AG09309 (cell line): ENCODE measurements at places on chromosomes 2 and 18.

DNA sequence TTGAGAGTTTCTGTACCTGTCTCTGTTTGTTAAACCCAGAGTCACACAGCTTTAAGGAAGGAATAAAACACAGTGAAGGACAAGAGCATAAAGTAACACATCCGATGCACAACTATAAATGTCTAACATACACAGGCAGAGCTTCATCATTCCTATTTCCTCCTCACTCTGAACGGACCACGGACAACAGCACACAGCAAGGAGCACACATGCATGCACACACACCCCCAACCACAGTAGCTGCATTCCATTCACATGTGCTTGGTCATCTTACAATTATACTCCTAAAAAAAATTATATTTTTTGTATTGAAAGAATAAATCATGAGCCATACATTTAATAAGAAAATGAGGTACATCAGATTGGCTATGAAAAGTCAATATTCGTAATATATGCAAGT lies 58.3 kb downstream of the ID2 start:
- no peak for DNase-seq

GRCh38 chr18:50879302-50880118 lies 592 bp downstream of the ME2 start:
- DNase-seq: no peak

- no peak for DNase-seq
Observed at GRCh38 chr2:186614373-186614772, 24.5 kb downstream of the ITGAV start.

- DNase-seq: no peak
Observed at GRCh38 chr2:32290000-32290339, 12.3 kb downstream of the YIPF4 start.

GRCh38 chr2:167608487-167608886 lies 638.9 kb downstream of the STK39 start:
- no peak for DNase-seq

GRCh38 chr2:71633086-71633485 lies 179.7 kb downstream of the DYSF start:
- no peak for DNase-seq

DNA sequence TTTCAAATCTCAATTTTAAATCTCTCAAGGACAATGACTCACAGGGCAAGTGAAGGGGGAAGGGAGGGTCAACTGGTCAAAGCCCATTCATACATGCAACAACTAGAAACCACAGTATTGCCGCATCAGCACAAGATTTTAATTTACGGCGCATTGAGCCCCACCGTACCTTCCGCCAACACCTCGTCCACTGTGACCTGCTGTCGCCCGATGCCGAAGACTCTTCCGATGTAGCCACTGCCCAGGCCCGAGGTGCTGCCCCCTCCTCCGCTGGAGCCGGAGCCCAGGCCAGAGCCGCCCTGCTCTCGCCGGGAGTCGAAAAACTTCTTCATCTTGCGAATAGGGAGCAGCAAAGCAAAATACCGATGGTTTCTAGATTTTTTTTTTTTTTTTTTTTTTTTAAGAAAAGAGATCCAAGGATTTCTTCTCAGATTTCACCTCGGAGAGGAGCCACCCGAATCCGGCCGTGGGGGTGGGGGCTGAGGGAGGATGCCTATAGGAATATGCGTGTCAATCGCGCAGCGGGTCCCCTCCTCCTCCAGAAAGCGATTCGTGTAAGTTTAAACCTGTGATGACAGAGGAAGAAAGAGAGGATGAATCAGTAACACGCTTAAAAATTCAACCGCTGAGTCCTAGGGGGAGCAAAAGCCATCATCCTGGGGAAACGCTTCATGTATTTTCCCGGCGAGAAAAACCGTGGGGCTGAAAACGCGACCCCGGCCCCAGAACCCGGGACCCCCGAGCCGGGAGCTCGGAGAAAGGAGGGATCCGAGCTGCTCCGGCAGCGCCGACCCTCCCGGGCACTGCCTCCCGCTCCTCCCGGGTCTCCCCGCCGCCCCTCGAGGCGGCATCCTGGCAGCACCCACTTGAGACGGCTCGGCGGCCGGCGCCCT lies 584 bp downstream of the AAK1 start:
- DNase-seq: peak; percentile 40

GRCh38 chr2:12948231-12948960 lies 231.7 kb downstream of the TRIB2 start:
- no peak for DNase-seq

GRCh38 chr2:239936838-239937581 lies 88.1 kb downstream of the NDUFA10 start:
- no peak for DNase-seq

DNA sequence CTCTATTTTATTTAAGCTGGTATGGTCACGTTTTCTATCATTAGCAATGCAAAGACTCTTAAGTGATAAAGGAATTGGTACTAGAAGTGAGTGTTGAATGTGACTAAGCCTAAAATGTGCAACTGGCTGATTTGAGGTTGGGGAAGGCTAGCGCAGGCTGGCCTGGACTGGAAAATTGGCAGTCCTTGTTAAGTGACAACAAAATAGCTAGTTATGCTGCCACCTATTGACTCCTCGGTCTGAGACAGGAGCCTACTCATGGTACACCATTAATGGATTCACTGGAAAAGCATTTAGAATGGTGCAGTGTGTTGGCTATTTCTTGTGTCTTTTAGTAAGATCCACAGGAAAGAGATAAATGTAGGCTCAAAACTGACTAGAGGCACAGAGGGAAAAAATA lies 5.7 kb upstream of the WIPF1 start:
- peak; percentile 63 for DNase-seq

DNA sequence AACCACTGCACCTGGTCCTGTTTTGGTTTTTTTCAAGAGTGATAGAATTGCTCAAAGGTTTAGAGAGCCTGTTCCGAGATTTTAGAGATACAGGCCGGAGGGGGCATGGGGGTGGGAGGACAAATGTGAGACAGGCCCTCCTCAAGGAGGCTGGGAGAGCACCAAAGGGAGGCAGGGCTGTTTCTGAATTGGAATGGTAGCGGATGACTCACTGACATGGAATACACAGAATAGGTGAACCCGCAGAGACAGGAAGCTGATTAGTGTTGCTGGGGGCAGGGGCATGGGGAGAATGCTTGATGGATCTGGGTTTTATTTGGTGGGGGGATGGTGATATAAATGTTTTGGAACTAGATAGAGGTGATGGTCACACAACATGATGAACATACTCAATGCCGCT lies 111.0 kb upstream of the MGAT5 start:
- DNase-seq: no peak

DNA sequence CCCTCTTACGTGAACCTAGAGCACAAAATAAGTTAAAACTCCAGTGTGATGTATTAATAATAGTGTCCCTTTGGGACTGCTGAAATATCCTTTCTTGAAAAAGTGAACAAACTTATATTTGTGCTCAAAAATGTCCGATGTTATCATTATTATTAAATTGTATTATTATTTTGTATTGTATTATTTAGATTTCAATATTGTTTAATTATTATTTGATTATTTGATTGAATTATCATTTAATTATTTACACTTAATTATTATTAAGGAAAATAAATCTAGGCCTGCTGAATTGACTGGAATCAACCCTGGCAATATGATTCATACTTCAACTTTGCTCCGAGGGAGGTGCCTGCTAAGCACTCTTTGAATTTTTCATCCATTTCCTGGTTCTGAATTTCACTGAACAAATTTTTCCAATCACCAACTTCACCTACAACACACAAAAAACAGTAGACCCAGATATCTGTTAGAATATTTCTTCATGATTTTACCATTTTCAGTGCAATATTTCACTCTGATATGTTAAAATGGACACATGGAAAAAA lies 10.9 kb upstream of the EIF2AK2 start:
- DNase-seq: no peak

- no peak for DNase-seq
Observed at GRCh38 chr2:72750977-72751639, 74.7 kb downstream of the EXOC6B start.

DNA sequence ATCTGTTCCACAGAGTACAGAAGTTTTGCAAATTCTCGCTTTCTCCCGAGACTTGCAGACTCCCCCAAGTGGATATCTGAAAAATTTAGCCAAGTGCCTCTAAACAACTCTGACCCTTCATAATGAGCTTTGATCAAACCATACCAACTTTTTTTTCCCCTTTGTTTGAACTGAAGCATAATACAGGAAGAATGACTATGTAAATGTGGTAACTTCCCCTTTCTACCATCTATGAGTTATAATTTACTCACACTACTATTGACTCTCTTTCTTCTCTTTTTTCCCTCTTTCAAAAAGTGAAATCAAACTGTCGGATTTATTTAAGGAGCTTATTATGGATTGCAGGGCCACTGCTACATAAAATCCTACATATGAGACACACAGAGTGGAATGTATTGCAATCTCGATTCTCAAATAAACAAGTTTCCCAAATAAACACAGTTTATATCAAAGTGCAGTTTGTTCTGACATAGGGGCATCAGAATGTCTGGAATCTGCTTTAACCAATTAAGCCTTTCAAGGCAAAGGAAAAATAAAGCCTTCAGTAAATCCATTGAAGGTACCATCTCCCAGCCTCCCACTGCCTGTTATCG lies 1.4 kb upstream of the ZNF804A start:
- DNase-seq: peak; percentile 10

DNA sequence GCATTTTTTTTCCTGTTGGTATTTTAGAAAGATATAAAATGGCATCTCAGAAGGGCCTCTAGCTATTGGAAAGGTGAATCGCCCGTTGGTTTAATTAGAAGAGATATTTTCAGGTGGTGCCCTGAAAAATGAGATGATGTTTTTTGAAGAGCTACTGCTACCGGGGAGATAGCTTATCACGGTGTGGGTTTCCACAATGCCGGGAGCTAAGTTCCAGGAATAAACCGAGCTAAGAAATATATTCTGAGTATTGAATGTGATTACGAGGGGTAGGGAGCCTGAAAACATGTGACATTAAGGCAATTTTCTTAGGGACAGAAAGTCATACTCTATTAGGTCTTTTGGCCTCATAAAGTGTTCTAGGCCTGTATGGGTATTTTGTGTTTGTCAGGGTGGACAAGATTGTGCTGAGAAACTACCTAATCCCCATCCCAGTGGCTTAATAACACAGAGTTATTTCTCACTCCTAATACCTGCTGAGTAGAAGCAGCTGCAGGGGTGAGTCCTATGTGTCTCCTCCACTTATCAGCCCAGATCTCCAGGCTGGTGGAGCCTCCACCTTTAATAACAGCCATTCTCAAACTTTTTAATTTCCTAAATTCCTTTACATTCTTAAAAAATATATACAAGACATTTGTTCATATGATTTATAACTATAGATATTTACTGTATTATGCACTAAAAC lies 150.2 kb downstream of the LRRTM1 start:
- no peak for DNase-seq

GRCh38 chr2:20129331-20130159 lies 78.1 kb upstream of the LAPTM4A start:
- DNase-seq: no peak

GRCh38 chr2:96952016-96952750 lies 34.2 kb downstream of the FAM178B start:
- no peak for DNase-seq

DNA sequence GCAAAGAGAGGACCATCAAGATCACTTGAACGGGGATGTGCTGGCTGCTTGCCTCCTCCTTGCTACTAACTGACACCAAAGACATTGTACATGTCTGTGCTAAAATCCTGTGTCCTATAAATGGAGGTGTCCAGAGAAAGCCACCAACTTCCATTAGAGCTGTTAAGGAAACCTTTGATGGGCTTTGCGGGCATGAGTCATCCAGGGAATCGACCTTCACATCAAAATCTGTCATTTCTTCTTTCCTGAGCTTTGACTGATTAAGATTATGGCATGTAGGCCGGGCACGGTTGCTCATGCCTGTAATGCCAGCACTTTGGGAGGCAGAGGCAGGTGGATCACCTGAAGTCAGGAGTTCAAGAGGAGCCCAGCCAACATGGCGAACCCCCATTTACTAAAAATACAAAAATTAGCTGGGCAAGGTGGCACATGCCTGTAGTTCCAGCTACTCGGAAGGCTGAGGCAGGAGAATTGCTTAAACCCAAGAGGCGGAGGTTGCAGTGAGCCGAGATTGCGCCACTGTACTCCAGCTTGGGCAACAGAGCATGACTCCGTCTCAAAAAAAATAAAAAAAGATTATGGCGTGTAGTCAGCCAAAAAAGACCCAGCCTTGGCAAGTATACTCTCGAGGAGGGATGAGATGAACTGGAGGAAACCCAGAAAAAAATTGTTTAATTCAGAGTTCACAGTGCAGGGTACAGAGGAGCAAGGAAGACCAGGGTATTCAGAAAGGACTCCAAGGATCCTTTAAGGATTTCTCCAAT lies 115.8 kb downstream of the CABLES1 start:
- DNase-seq: no peak

DNA sequence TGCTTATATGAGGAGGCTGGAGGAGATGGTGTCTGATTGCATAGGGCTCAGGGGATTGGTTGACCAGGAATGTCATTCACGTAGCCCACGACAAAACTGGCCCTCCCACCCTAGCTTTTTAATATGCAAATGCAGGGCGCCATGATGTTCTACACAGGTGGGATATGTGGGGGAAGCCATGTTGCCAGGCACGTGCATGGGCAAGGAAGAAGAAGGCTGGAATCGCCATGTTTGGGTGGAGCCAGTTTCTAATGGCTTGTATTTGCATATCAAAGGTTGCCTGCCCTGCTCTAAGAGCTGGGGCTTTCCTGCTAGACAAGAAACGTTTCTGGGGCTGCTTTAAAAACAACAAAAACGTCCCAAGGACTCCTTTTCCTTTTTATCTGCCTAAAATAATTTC lies 26.5 kb upstream of the LINC00305 start:
- no peak for DNase-seq

DNA sequence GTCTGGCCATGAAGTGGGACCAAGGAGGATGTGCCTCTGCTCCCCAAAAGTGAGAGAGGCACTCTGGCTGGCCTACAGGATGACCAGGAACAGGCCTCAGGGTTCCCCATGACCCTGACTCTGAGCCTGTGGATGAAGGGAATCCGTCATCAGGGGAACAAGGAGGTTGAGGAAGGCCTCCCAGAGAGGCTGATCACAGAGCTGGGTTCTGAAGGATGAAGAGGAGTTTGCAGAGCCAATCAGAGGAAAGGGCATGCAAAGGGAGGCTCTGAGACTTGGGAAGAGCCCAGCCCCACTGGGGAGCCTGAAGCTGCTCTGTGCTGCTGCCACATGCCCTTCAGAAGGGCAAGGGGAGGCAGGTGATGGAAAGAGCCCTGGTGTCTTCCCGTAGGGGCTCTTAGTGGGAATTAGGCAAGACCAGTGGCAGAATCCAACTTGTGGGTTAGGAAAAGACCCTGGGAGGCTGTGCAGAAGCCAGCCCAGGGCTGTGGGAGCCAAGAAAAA lies 141.3 kb upstream of the ID2 start:
- DNase-seq: no peak

DNA sequence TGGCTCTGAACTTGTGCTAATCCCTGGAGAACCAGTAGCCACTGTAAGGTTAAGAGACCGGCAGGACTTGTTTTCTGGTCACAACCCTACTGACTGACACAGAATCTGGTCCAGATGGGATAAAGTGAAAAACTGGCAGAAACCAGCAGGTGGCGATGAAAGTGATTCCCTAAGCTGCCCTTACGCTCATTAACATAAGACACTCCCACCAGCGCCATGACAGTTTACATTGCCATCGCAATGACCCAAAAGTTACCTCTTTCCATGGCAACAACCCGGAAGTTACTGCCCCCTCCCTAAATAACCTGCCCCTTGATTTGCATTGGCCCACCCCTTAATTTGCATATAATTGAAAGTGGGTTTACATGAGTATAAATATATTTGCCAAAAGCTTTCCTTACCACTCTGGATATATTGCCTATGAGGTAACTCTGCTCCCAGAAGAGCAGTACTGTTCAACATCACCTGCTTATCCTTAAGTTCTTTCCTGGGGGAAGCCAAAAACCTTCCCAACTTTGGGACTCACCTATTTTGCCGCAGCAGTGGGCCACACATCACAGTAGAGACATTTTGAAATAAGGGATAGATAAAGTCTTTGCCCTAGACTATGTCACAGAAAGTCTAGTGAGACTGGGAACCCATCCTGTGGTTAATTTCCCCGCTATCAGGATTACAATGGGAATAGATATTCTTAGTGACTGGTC lies 35.8 kb upstream of the AFF3 start:
- no peak for DNase-seq
